ENCODE measurements at places on chromosomes 16 and 17.

DNA sequence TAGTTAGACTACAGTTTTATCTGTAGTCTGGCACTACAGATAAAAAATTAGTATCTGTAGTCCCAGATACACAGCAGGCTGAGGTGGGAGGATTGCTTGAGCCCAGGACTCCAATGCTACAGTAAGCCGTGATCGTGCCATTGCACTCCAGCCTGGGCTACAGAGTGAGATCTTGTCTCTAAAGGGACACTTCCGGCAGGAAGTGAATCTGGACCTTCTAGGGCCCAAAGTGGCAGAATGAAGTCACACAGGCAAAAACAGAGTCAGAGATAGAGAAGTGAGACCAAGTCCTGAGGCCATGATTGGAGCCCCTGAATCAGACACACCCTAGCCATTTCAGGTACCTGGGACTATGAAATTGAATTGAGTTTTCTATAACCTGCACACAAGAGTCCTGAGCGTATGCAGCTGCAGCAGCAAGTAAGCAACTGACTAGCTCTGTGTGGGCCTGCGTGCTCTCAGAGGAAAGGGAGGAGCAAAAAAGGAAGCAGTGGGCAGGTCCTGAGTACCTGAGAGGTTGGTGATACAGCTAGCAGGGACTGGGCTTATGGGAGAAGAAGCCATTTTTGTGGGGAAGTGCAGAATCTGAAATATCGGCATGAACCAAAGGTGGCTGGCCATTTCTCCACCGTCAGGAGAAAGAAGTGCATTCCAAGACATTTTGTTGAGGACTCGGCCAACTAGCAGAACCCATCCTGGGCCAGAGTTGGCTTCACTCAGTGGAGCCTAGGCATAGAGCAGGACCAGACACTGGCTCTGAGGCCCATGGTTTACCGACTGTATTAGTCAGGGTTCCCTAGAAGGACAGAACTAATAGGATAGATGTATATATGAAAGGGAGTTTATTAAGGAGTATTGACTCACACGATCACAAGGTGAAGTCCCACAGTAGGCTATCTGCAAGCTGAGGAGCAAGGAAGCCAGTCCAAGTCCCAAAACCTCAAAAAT lies 27.2 kb upstream of the BRD7 start:
- no peak for DNase-seq

DNA sequence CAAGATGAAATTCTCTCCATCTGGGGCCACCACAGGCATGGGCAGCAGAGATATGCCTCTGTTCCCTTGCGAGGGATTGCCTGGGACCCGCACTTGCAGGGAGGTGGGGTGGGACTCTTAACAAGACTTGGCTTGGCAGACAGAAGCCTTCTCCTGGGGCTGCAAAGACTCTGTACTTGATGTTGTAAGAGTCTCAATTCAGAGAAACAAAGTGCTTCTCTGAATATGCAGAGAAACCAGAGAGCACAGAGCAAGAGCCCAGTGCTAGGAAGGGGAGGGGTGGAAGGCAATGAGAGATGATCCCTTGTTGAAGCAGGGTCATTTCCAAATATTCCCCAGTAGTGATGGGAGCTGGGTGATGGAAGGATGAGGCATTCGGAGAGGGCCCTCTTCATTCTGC lies 2.2 kb downstream of the MMP28 start:
- no peak for DNase-seq

DNA sequence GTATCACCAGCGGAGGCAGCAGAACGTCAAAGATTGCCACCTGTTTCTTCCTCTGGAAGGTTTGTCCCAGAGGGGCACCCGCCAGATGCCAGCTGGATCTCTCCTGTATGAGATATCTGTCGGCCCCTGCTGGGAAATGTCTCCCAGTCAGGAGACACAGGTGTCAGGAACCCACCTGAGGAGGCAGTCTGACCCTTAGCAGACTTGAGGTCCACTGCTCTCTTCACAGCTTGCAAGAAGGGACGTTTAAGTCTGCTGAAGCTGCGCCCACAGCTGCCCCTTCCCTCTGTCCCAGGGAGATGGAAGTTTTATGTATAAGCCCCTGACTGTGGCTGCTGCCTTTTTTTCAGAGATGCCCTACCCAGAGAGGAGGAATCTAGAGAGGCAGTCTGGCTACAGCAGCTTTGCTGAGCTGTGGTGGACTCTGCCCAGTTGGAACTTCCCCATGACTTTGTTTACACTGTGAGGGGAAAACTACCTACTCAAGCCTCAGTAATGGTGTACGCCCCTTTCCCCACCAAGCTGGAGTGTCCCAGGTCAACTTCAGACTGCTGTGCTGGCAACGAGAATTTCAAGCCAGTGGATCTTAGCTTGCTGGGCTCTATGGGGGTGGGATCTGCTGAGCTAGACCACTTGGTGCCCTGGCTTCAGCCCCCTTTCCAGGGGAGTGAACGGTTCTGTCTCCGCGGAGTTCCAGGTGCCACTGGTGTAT lies 92.9 kb downstream of the PHKB start:
- no peak for DNase-seq

- no peak for DNase-seq
Measured at GRCh38 chr16:1333149-1333812, at the start of gene BAIAP3. Gene BAIAP3 (plus strand): TSS chr16:1333645. CDS start chr16:1338550, 4,905 bp downstream.

- no peak for DNase-seq
Measured at GRCh38 chr16:81261049-81261648, 22.7 kb downstream of the BCO1 start.

DNA sequence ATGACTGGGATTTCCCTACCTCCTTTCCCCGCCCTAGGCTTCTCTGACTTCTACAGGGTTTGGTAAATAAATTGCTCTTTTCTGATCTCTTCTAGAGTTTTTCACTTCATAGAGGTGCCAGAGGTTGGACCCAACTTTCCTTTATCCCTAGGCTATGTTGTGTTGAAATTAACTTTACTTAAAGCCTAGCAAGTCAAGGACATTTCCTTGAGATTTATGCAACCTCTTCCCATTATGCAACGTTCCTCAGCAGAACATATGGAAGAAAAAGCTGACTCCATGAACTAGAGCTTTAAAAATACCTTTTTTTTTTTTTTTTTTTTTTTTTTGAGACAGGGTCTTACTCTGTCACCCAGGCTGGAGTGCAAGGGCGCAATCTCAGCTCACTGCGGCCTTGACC lies 15.5 kb downstream of the MPO start:
- DNase-seq = no peak

DNA sequence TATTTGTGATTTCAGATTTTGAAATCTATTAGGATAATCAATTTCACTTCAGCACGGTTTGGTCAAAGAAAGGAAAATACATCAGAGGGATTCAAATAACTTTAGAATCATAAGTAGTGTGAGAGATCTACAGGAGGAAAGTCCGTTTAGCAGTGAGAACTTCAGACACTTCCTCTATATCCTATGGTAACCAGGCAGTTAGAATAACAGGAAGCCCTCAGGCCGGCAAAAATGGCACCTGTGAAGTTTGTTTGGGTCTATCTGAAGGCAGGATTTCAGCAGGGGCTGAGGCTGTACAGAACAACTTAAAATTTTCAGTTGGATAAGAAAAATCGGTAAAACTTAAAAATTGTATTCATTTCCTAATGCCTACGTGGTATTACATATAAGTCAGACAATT lies 24.9 kb downstream of the KCNJ16 start:
- no peak for DNase-seq

GRCh38 chr17:75339971-75340370 lies 50.7 kb upstream of the SLC25A19 start:
- DNase-seq = no peak

All from AG09309 (cell line).